Uterus (tissue), 4 donors: ENCODE measurements at places on chromosomes 6 and 20.

GRCh38 chr6:19312241-19312978, 524.8 kb upstream of the ID4 start:
- no peak overlapping the region for H3K4me3 ChIP-seq
- no peaks in the 10 kb centered on the region for H3K27me3 ChIP-seq
- no peak for DNase-seq
- H3K4me1 ChIP-seq = no peaks in the 10 kb centered on the region

DNA sequence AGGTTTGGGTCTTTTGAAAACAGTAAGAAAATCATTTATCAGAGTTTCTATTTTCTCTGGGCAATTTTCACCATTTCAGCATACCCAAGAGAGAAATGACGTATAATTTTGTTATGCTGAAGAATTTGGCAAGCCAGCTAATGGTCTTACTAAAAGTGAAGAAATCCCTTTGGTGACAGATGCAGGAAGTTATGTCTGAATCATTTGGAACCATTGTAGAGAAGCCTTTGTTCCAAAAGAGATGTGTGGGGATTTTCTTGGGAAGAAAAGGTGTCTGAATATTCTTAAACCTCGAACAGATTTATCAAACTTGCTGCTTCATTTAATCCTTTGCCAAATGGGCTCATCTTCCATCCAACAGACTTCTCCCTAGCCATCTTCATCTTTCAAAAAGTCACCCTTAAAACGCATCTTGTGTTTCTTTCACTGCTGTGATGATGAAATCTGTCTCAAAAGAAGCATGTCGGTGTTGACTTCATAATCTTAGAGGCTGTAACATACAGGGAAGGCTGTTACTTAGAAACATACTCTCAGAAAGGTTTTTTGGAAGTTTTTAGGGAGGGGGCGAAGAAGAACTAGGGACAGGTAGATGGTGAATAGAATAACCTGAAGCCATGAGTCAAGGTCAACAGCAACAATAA, 39.5 kb downstream of the CITED2 start:
- no peak overlapping the region for H3K4me3 ChIP-seq
- no peak for DNase-seq
- H3K36me3 ChIP-seq = no peaks in the 10 kb centered on the region
- no peaks in the 10 kb centered on the region for H3K4me1 ChIP-seq
- H3K27me3 ChIP-seq = no peaks in the 10 kb centered on the region
- H3K27ac ChIP-seq = no peak overlapping the region

DNA sequence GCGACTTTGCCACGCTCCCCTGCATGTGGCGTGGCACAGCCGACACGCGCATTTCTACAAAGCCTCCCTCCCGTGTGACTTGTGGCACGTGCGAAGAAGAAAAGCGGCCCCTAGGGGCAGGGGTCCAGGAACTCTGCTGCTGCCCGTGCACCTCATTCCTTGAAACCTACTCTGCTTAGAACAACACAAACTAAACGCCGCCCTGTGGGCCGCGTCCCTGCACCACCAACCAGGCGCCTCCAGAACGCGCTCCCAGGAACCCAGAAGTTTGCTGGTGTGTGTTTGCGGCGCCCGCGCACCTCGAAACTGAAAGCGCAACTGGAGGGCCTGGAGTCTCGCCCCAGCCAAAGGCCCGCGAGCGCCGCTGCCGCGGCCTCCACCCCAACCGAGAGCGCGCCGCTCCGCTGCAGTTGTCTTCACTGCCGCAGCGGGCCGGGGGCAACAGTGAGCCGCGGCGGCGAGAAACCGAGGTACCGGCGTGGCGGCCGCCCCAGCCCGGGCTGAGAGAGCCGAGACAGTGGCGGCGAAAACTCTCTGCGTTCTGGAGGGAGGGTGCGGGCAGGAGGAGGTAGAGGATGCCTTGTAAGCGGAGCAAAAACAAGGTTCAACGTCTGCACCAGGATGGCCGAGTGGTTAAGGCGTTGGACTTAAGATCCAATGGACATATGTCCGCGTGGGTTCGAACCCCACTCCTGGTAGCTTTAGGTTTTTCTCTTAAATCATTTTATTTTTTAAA, 65.8 kb downstream of the STX11 start:
- peak; percentile 97 for DNase-seq
- H3K4me1 ChIP-seq = peaks cover 4% of the 10 kb centered on the region
- peak overlapping the region; percentile 98 for H3K27ac ChIP-seq
- no peaks in the 10 kb centered on the region for H3K27me3 ChIP-seq
- H3K4me3 ChIP-seq = peak overlapping the region; percentile 60
- no peaks in the 10 kb centered on the region for H3K36me3 ChIP-seq

GRCh38 chr20:11522366-11522741, 395.3 kb upstream of the BTBD3 start:
- H3K36me3 ChIP-seq = no peaks in the 10 kb centered on the region
- no peak overlapping the region for H3K27ac ChIP-seq
- no peaks in the 10 kb centered on the region for H3K4me1 ChIP-seq
- H3K27me3 ChIP-seq = no peaks in the 10 kb centered on the region

GRCh38 chr20:43404878-43405277, 52.8 kb upstream of the SRSF6 start:
- no peaks in the 10 kb centered on the region for H3K4me1 ChIP-seq
- H3K4me3 ChIP-seq = no peak overlapping the region
- no peak overlapping the region for H3K27ac ChIP-seq
- no peaks in the 10 kb centered on the region for H3K36me3 ChIP-seq

- H3K4me1 ChIP-seq = no peaks in the 10 kb centered on the region
- H3K36me3 ChIP-seq = no peaks in the 10 kb centered on the region
- H3K27me3 ChIP-seq = no peaks in the 10 kb centered on the region
- H3K27ac ChIP-seq = no peak overlapping the region
- no peak overlapping the region for H3K4me3 ChIP-seq
- DNase-seq = no peak
Observed at GRCh38 chr20:16064989-16065707, 508.1 kb downstream of the KIF16B start.
